Activated CD8-positive, alpha-beta T cell treated with anti-CD3 and anti-CD28 coated beads, Interleukin-2, amount 10 ng/mL, durations not matched to agents 7 days and 5 days (primary cell): ENCODE measurements at places on chromosomes 5 and 9.

DNA sequence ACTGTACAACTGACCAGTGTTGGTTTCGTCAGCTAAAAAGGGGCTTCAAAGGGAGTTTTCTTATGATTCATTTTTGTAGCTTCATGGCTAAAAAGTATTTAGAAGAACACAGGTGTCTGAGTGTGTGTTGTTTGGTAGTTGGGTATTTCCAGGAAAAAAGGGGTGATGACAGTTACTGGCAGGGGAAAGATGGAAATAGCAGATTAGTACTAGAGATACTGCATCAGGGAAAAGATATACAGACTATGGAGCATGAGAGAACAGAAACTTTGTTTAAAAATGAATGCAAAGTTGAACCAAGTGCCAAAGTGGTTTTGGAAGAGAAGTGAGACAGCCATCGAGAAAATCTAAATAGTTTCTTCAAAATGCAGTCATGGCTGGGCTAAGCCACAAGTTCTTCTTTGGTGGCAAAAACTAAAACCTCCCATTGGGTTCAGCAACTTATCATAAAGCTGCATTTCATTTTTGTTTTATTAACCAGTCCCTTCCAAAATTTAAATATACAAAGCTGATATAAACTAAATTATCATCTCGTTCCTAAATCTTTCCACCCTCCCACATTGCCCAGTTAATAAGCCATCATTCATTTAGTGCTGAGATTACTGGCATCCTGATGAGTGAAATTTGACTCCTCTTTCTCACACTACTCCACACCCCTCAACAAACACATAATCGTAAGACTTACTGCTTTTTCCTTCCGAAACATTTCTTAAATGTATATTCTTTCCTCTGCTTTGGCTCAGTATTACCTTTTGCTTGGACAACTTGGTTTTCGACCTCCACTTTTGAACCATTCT lies 33.5 kb downstream of the ELL2 start:
- H3K27me3 ChIP-seq: no peaks in the 10 kb centered on the region
- H3K4me1 ChIP-seq: peaks cover 49% of the 10 kb centered on the region
- DNase-seq: no peak
- peak overlapping the region; percentile 1 for H3K4me3 ChIP-seq
- peak overlapping the region; percentile 36 for H3K27ac ChIP-seq

GRCh38 chr5:32916648-32917047 lies 205.5 kb downstream of the NPR3 start:
- H3K4me1 ChIP-seq: no peaks in the 10 kb centered on the region
- no peaks in the 10 kb centered on the region for H3K27me3 ChIP-seq
- no peak for DNase-seq
- no peaks in the 10 kb centered on the region for H3K36me3 ChIP-seq

DNA sequence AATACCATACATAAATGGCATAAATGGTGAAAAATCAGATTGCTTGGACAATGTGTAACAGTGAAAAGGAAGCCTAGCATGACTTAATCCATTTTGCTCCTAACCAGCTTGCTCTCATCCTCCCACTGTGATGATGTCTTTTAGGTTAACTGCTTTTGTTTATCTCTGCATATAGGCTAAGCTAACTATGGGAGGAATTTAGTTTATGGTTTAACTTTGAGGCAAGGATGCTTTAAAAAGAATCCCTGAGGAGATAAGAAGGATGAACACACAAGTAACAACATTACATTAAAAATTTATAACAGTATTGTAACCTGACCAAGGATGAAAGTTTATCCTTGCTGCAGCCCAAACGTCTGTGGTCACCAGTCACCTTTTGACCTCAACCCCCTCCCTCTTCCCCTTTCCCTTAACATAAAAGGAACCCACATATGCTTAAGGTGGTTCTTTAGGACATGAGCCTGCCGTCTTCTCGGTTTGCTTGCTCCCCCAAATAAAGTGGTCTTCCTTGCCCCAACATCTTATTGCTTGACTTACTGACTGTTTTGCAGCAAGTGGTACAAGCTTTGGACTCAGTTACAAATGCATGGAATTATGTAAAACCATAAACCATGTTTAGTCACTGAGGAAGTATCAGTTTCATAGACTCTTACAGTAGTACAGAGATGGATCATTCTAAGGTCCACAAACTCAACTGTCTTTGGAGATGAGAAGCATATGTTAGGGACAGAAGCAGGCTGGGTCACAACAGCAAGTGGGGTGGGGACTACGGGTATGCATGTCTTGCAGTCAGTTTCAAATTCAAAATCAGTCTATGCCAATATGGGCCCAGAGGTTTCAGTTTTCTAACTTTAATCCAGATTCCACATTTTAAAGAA lies 31.3 kb downstream of the AGXT2 start:
- no peak overlapping the region for H3K4me3 ChIP-seq
- H3K27me3 ChIP-seq: no peaks in the 10 kb centered on the region
- DNase-seq: no peak
- no peaks in the 10 kb centered on the region for H3K4me1 ChIP-seq

- no peak overlapping the region for H3K4me3 ChIP-seq
- peaks cover 24% of the 10 kb centered on the region for H3K4me1 ChIP-seq
- H3K27ac ChIP-seq: no peak overlapping the region
- no peaks in the 10 kb centered on the region for H3K27me3 ChIP-seq
- DNase-seq: no peak
Measured at GRCh38 chr9:136228107-136228875, 17.3 kb downstream of the QSOX2 start.
